ENCODE measurements at places on chromosomes 7 and 10. TPM values are rescaled to one million over a fixed set of nuclear protein-coding genes. Genes with fewer than 3 reads are reported as not detected.

DNA sequence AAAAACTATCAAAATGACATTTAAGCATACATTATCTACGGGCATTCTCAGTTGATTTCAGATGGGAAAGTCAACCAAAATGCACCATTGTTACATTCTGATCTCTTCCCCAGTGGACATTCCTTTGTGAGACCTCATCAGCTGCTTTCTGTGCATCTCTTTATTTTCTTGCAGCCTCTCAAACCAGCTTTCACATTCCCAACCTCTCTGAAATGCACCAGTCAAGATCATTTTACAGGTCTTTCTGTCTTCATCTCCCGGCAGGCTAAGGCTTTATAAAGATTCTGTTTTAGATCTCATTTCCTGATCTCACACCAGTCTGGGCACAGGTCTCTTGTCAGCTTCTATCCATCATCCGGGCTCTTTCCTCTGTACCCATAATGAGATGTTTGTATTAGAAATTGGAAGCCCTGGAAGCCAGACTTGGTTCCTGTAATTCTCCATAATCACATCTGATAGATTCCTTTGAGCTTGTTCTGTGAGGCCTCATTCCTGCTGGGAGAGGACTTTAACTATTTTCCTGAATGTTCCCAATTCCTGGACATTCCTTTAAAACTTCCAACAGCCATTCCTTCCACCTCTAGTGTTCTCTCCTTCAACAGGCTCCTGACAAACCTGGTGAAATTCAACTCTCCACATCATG, 44.3 kb upstream of the ARL4A start:
- DNase-seq, result no peak

- no peak for DNase-seq
Measured at GRCh38 chr7:6148724-6149360, 117.7 kb downstream of the ANKRD61 start.

- DNase-seq, result no peak
Measured at GRCh38 chr10:33026422-33026821, 68.4 kb upstream of the ITGB1 start.

DNA sequence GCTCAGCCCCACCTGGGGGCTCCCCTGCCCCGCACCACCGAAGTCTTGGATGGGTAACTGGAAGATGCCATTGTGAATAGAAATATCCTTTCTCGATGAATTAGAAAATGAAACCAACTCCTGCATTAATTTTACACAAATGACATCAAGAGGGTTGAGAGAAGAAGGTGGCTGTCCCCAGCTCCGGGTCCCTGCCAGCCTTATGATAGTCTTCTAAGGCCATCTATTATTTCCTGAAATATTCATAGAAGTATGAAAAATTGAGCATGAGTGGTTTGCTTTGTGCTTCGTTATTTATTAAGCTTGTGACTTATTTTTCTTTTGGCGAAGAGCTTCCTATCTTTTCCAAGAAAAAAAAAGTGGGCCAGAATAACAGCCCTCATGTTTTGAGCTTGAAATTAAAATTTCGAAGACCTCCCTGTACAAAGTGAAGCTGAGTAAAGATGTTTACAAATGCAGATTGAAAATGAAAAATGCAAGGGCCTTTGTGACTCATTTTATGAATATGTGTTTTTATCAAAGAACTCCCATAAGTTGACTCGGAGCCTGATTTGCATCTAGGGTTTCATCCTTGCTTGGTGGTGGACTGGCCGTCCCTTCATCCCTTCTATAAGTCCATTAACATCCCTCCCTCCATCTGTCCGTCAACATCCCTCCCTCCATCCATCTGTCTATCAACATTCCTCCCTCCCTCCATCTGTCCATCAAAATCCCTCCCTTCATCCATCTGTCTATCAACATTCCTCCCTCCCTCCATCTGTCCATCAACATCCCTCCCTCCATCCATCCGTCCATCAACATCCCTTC, 20.5 kb upstream of the CFAP46 start:
- no peak for DNase-seq

DNA sequence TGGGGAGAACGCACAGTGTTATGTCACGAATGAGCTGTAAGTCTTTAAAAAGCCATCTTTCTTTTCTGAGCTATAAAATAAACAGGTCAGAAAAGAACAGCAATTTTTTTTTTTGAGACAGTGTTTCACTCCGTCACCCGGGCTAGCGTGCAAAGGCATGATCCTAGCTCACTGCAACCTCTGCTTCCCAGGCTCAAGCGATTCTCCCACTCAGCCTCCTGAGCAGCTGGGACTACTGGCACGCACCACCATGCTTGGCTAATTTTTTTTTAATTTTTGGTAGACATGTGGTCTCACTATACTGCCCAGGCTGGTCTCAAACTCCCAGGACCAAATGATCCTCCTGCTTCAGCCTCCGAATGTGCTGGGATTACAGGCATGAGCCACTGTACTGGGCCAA, 58.6 kb downstream of the PPP1R3C start:
- DNase-seq, result no peak

GRCh38 chr7:105625986-105626385, 44.7 kb upstream of the EFCAB10 start:
- DNase-seq, result no peak

DNA sequence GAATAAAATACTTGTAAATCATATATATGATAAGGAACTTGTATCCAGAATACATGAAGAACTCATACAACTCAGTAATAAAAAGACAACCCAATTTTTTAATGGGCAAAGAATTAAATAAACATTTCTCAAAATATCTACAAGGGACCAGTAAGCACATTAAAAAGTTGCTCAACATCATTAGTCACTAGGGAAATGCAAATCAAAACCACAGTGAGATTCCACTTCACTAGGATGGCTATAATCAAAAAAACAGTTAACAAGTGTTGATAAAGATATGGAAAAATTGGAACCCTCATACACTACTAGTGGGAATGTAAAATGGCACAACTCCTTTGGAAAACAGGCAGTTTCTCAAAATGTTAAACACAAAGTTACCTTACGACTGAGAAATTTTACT, 40.3 kb upstream of the YAE1 start:
- no peak for DNase-seq

DNA sequence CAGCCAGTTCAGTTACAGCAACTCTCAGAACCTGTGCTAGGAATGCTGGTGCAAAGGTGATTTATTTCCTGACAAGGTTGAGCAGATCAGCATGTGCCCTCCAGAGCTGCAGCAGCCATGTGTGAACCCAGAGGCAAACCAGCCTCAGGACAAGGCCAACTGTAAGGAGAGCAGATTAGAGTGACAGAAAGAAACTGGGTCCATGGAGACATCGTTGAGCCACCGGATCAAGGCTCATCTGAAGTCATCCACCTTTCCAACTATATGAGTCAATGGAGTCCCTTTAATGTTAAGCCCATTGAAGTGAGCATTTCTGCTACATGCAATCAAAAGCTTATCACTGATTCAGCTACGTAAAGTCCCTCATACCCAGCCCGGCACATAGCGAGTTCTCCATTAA, 26.4 kb downstream of the KCNMA1 start:
- DNase-seq, result no peak

DNA sequence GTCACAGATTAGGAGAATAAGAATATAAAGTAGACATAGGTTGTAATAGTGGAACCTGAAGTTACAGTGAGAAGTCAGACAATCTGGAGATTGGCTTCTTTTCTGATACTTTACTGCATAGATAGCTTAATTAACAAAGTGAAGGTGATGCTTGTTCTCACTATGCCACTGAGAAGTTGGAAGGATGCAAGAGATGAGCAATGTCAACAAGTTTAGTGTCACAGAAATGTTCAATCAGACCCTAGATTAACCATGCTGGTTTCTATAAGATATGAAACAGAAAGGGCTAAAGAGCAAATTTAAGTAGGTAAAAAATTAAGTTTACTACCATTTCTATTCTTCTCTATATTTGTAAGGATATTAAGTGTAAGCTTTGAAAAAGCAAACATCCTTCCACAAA, 838.6 kb upstream of the SORCS1 start:
- no peak for DNase-seq

DNA sequence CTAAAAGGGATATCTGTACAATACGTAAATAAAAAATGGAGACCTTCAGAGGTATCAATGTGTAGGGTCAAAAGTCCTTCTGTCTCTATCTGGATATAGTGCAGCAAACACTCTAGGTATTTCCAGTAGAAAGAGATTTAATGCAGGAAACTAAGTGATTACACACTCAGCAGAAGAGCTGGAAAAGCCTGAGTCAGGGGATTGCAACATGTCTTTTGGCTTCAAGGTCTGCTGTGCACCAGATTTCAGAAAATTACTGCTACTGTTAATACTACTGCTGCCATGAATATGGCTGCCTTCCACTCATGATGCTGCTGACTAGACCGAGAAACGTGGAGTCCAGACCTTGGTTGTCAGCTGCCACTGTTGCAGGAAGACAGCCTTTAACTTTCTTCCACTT, 94.9 kb upstream of the DLX6 start:
- no peak for DNase-seq

- no peak for DNase-seq
Measured at GRCh38 chr7:5437987-5438386, 14.4 kb upstream of the TNRC18 start.

GRCh38 chr10:123742751-123743440, 76.7 kb downstream of the GPR26 start:
- no peak for DNase-seq

DNA sequence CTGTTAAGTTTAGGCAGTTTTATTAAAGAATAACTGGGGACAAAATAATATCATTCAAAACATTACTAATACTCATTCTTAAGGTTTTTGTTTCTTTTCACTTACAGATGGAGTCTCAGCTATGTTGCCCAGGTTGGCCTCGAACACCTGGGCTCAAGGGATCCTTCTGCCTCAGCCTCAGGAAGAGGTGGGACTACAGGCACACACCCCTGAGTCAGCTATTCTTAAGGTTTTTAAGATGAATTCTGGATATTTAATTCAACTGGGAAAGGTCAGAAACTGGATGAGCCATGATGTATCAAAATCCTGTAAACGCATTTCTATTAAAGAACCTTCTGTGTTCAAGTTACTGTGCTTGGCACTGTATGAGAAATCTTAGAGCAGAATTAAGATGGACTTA, 3.5 kb downstream of the OAT start:
- no peak for DNase-seq

DNA sequence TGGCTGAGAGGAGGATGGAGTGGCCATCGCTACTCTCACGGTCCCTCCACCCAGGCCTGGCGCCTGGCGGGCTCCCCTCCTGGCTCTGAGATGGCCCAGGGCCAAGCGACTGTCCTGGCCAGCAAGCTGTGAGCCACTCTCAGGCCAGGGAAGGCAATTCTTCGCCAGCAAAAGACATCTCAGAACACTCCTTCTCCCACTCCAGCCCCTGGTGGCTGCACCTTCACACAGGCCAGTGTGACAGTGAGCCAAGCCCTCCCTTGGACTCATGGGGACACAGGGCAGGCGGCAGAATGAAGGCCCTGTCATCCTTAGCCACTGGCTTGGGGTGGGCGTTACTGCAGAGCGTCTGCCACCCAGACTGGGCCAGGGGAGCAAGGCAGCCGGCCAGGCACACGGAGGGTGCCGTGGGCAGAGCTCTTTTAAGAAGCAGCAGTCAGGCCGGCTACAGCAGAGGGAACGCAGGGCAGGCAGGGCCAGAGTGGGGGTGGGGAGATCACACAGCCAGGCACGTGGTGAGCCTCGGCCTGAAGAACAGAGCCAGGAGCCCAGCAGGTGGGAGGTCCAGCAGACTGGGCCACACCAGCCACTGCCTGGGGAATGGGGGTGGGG, 14.4 kb downstream of the STK32C start:
- DNase-seq, result no peak

GRCh38 chr7:27941522-27941921, 201.6 kb downstream of the TAX1BP1 start:
- no peak for DNase-seq

GRCh38 chr7:47786557-47787248, 161.6 kb downstream of the PKD1L1 start:
- DNase-seq, result peak; percentile 94

DNA sequence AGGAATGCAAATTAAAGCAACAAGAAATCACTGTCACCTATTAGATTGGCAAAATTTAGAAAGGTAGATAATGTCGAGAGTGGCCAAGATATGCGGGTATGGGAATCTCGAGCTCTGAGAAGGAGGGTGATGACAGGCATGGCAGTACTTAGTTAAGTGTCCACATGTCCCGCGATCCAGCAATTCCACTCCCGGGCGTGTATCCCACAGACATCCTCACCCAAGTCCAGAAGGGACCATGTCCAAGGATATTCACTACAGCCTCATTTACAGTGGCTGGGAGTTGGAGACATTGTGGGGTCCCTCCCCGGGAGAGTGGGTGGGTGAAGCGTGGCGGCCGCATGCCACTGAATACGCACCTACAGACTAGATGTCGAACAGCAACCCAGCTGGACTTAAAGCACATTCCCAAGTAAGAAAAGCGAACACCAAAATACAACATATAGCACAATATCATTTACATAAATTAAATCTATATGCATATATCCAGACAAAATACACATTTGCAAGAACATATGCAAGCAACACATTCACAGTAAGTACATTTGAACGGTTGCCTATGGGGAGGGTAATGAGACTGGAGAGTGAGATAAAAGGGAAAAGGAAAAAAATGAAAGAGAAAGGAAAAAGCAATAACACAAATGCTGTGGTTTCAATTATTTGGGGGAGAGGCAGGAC, 9.9 kb downstream of the KCNH2 start:
- no peak for DNase-seq

- DNase-seq, result no peak
Measured at GRCh38 chr7:117769085-117769484, 104.2 kb downstream of the CTTNBP2 start.

DNA sequence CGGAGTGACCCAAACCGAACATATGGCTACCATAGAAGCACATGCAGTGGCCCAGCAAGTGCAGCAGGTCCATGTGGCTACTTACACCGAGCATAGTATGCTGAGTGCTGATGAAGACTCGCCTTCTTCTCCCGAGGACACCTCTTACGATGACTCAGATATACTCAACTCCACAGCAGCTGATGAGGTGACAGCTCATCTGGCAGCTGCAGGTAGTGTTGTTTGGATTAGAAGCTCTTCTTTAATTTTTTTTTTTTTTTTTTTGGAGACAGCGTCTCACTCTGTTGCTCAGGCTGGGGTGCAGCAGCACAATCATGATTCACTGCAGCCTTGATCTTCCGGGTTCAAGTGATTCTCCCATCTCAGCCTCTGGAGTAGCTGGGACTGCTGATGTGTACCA, 45.8 kb downstream of the NRF1 start:
- no peak for DNase-seq

GRCh38 chr7:87028636-87029035, 30.8 kb downstream of the ELAPOR2 start:
- no peak for DNase-seq

Gene FGL2
- 0.20 TPM for total RNA-seq

Gene ACSL5
- 56.2 TPM for total RNA-seq

Gene NCOA4
- 138 TPM for total RNA-seq

Gene ASAH2B
- 1.6 TPM for total RNA-seq

Gene ENKUR
- total RNA-seq, result 0.20 TPM

Gene FOXI2
- total RNA-seq, result not detected

Gene KCP
- not detected for total RNA-seq

Gene ACHE
- total RNA-seq, result 1.7 TPM

Gene ABCC2
- total RNA-seq, result 0.44 TPM

Gene AOAH
- total RNA-seq, result not detected

Gene PRSS37
- not detected for total RNA-seq

Gene GNAI1
- total RNA-seq, result 13.9 TPM

Gene THSD7A
- 16.1 TPM for total RNA-seq

Gene RBM48
- 10.9 TPM for total RNA-seq

Gene CFAP43
- total RNA-seq, result under 0.01 TPM

Gene TEX36
- total RNA-seq, result not detected

Gene RNF133
- 0.60 TPM for total RNA-seq

Gene GBX1
- total RNA-seq, result not detected

Gene COL28A1
- not detected for total RNA-seq

Gene BMS1
- total RNA-seq, result 14.2 TPM

All from lung microvascular endothelial cell (primary cell).